ENCODE measurements at places on chromosomes 1 and 21.

DNA sequence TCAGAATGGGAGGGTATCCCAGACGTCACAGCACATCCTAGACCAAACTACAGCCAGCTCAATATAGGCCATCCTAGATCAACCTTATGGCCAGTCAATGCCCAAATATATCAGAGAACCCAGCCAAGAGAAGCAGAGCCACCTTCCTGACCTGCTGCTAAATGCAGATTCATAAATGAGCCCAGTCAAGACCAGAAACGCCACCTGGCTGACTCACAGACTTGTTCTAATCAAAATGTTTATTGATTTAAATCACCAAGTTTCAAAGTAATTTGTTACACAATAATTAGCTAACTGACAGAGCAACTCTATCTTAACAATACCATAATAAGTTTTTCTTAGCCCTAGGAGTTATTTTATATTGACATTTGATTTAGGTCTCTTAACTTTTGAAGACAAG lies 28.6 kb downstream of the ZNF644 start:
- DNase-seq = no peak

- DNase-seq = no peak
These were observed 409.1 kb upstream of the KAZN start for GRCh38 chr1:14189381-14189780.

DNA sequence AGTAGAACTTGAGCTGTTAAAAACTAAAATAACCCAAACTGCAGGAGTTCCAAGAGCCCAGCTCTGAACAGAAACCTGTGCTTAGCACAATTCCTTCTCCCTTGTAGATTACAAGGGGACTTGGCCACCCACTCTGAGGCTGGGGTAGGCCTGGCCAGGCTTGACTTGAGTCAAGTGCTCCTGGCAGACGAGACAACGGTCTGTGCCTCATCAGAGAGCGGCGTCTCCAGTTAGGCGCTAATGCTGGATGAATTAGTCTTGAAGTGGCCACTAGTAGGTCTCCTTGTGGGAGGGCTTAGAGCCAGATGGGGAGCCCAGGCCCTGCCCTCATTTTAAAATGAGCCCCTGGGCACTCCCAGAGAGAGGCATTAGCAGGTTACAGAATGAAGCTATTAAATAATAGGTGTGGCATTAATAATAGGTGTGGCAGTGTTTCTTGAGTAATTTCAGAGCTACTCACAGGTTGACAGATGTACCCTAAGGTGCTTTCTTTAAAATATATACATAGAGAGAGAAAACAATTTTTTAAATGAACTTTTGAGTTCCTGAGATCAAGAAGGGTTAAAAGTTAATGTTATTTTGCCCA lies 1.1 kb downstream of the EEIG2 start:
- peak; percentile 65 for DNase-seq

- no peak for DNase-seq
These were observed 55.1 kb downstream of the ITPKB start for GRCh38 chr1:226684026-226684425.

GRCh38 chr1:196677781-196678509 lies 26.1 kb downstream of the CFH start:
- peak; percentile 54 for DNase-seq

DNA sequence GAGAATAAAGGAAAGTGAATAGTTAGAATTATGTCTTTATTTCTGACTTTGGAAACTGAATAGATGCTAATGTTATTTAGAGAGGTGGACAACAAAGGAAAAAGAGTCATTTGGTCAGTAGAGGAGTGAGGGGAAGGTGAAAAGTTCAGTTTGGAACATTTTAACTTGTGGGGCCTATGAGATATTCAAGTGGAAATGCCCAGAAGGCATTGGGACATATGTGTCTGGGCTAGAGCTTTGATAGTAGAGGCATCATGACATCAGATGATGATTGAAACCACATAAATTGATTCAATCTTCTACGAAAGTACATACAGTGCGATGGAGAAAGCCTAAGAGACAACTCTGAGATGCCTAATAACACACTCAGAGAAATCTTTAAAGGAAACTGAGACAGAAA lies 151.7 kb upstream of the COL11A1 start:
- DNase-seq = no peak

DNA sequence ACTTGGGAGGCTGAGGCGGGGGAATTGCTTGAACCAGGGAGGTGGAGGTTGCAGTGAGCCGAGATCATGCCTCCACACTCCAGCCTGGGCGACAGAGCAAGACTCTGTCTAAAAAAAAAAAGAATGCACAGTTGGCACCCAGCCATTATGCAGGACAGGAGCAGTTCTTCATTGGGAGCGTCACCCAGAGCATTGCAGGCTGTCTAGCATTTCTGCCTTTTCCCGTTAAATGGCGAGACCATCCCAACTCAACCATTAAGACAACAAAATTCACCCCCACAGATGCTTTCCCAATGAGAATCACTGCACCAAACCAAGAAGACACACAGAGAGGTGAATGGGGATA lies 105.8 kb downstream of the EDEM3 start:
- DNase-seq = no peak

Data from iris pigment epithelial cell (primary cell).